ENCODE measurements at places on chromosomes 11 and 22.

GRCh38 chr22:25802018-25802417 lies 60.0 kb downstream of the MYO18B start:
- no peak for DNase-seq

DNA sequence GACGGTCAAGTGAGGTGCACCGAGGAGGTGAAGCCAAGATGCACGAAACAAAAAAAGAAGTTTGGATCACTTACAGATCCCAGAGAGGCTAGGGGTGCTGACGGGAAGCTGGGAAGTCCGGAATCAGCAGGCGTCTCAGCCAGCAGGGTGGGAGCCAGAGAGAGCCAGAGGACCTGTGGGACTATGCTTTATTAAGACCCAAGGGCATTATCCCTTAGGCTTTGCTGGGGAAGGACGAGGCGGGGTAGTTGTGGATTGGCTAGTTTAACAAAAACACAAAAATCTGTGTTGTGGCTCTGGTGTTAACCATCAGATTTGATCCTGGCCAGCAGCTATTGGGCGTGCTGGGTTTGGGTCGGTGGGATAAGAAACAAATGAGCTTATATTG lies 427.1 kb downstream of the DYNC2H1 start:
- no peak for DNase-seq

GRCh38 chr11:84558085-84558905 lies 1068.8 kb downstream of the DLG2 start:
- peak; percentile 40 for DNase-seq

- no peak for DNase-seq
These were observed 8.2 kb upstream of the TENM4 start for GRCh38 chr11:79449040-79449439.

DNA sequence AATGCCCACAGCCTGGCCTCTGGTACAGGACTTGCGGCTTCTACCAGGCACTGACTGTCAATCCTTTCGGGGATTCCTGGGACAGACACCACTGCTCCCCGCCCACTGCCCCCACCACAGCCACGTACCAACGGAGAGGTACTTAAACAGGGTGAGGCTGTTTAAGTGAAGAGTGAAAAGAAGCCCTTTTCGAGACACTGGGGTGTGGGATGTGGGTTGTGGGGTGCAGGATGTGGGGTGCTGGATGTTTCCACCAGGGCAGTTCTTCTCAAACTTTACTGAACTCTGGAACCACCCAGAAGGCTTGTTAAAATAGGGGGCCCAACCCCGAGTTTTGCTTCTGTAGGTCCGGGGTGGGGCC lies 34.2 kb upstream of the PRR5 start:
- DNase-seq = no peak

- DNase-seq = no peak
These were observed 41.6 kb downstream of the WEE1 start for GRCh38 chr11:9615031-9615451.

DNA sequence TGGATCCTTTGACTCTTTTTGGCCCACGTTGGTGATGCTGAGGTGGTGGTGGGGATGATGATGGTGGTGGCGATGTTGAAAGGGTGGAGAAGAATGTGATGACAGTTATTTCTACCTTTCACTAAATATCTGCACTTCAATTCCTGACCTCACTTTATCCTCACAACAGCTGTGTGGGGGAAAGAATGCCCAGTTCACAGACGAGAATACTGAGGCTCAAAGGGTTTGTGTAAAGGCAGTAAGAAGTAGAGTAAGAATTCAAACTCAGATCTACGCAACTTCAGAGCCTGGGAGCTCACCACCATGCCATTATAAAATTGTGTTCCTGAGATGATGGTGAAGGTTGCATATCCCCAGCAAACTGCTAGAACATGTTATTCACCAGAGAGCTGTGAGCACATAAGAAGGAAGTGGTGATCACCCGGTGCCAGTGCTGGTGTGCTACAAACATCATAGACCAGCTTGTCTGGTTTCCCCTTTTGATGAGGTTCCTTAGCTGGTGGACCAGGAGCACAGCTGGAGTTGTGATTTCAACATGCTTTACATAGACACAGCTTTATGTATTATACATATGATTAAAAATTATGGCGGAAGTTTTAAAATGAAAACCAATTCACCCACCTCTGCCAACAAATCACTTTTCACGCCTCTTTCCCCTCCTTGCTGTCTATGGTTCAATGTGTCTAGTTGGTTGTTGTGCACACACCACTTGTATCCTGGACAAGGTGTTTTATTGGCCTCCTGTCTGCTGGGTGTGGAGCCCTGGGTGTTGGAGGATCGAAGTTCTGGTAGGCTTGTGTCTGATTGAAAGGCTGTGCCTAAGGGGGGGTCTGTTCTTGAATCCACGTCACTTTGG lies 6.2 kb downstream of the ST14 start:
- DNase-seq = no peak

DNA sequence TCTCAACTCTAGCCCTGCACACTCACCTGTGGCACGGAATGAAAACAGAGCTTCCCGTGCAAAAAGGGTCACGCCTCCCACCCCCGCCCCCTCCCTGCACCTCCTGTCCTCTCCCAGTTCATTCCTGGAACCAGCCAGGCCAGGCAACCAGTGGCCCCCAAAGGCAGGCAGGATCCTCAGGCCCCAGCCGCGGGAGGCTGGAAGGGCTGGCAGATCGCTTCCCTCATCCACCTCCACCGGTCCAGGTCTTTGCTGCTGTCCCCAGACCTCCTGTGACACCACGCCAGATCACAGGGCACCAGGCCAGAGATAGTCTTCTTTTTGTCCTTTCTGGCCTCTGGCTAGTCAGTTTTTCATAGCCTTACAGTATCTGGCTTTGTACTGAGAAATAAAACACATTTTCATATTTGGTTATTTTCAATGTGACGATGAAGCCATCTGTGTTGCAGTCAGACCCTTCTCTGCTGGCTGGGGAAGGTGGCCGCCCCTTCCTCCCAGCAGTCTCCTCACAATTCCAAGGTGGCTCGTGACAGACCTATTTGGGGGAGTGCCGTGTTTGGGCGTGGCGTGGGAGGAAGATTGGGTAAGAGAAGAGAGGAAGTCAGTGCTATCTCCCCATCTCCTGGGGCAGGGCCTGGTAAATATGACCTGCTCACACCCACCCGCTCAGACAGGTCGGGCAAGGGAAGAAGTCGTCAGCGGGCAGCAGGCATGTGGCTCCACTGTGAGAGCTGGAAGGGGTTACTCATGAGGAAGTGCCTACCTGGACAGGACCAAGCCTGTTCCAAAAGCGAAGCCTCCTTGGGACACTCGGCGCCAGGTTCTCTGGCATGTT lies 9.1 kb downstream of the SSH3 start:
- DNase-seq = no peak

- DNase-seq = no peak
These were observed 91.6 kb upstream of the B3GAT1 start for GRCh38 chr11:134503596-134503995.

GRCh38 chr22:30582788-30583545 lies 8.5 kb upstream of the GAL3ST1 start:
- no peak for DNase-seq

DNA sequence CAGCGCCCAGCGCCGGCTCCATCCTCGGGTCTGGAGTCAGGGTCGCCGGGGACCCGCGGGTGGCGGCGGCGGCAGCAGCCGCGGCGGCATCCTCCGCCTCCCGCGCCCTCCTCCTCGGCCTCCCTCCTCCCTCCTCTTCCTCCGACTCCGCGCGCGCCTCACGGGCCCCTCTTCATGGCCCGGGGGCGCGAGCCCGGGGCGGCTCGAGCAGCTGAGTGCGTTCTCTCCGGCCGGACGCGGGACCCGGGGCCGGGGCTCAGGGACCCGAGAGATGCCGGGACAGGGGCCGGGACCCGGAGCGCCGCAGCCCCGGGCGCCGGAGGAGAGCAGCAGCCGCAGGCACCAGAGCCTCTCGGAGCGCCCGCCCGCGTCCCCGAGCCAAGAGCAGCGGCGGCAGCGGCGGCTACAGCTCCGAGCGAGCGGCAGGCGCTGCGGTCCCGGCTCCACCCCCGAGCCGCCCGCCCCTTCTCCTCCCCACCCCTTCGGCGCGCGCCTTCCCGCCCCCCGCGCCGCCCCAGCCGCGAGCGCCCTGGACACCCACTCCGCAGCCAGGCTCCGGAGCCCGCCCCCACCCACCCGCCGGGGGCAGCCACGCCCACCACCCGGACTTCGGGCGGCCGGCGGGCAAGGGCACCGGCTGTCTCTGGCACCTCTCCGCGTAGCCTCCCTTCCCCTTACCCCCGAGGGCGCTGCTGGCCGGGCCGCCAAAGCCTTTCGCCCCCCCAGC lies at the start of gene CHST1:
Gene CHST1 (minus strand): TSS at position 417 of the 727 bp plus-strand sequence. CDS start 14,699 bp downstream, outside the sequence.
- peak; percentile 21 for DNase-seq

- no peak for DNase-seq
These were observed 82.6 kb downstream of the LDLRAD3 start for GRCh38 chr11:36026315-36026968.

DNA sequence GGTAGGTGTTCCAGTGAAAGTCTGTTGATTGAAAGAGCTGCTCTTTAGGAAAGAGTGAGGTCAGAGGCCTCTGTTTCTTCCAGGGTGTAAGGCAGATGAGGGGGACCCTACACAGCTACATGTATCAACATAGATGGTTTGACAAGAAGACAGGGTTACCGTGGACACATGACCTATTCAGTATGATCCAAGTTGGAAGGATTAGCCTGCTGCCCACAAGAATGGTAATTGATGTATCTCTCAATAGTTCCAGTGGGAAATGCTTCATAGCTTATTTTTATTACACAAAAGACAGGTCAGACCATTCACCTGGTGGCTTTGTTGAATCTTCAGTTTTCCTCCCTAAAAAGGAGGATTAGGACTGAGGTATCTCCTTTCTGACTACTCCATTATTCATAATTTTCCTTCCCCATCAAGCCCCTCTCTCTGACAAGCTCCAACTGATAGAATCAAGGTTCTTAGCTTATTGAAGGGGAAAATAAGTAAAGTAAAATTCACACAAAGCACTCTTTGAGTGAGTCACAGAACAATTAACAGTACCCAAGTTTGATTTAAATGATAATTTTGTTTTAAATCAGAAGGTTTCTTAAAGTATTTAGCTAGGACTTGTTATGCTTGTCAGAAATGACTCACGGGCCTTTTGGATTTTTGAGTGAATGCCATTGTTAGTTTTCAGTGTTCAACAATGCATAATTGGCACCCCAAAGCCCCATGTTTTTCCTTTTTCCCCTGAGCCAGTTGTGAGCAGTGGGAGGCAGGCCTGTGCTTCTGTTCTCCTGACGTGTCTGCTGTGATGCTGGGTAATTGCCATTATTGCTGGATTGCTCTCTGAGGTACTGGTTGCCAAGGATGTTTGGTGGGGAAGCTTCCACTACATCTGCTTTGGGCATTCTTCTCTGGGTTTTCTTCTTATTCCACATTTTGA lies 373.2 kb downstream of the DDX10 start:
- DNase-seq = peak; percentile 96

- DNase-seq = no peak
These were observed 629.5 kb upstream of the ANO3 start for GRCh38 chr11:25702417-25702816.

DNA sequence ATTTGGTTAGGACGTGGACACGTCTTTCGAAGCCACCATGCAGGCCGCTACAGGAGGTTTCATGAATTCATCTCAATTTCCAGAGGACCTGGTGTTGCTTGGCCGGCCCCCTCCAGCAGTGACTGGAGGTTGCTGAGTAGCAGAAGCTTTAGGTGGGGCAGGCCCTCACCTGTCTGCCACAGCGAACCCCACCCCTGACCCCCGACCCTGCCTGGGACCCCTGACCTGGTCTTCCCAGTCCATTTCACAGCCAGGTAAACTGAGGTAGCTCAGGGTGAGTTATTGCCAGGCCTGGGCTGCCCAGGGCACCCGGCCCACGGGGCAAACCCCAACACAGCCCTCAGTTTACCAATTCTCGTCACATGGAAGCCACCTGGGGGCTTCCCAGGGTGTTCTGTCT lies 39.1 kb upstream of the SMIM38 start:
- no peak for DNase-seq

All from fibroblast of skin of abdomen (primary cell).